ENCODE measurements at places on chromosomes 4 and X.
A peak's percentile ranks its signal among the peaks of the same experiment; 100 is the strongest.

GRCh38 chr4:177737387-177737940 is 295.2 kb upstream of the AGA start:
- DNase-seq = no peak

DNA sequence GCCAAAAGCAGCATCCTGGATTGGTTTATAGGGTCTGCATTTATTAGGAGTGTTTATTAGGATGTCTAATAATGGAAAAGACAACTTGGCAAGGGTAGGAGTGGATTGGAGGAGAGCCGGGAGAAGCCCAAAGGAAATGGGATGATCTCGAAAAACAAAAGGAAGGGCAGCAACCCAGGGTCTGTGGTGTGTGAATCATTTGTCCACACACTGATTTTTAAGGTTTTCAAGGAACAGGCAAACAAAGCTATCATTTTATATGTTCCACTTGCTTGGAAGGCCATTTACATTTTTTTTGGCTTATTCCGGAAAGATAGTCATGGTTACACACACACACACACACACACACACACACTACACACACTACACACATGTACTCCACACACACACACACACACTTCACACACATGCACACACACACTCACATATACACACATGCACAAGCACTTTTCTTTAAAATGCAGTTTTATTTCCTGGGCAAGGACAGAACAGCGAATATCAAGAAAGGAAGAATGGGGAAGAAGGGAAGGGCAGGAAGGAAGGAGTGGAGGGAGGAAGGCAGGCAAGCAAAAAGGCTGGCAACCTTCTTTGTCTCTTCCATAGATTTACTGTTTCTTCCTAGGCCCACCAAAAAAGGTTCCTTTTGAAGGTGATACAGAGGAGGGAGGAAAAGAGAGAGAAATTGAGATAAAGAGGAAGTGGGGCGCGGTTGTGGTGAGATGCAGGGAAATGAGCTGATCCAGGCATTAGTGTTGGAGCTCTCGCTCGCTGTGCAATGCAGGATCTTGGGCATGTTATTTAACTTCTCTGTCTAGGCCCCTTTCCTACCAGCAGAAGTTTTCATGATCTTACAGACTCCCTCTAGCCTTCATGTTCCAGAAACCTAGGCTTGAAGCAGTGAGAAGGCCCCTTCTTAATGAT is 88.6 kb upstream of the MAML3 start:
- no peak for DNase-seq

DNA sequence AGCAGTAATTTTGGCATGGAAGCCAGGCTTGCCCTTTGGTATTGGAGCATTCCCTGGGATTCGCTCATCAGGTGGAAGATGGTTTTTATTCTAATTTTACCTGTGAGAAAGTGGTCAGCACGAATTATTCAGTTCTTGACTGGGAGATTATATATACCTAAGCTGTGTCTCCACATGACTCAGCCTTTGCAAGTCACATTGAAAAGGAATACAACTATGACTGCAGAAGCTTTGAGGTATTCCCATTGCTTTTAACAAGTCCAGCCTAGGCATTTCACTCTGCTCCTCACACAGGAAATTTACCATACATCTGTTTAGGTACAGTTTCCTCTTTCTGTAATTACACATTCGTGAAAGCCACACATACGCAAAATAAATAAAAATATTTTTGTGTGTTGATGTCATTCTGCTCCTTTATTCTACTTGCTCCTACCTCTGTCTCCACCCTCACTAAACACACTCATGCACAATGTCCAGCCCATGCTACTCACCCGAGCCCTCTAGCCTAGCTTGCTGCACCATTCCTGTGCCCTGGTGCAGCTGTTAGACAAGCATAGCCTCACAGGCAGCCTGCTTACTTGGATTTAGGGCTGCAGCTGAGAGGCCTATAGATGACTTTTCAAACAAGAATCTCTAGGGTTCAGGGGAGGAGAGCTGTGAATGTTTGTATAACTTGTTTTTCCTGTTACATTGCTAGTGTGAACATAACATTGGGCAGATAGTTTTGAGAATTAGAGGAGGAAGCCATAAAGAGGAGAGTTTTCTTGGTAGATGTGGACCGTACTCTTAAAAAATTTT is 504.4 kb upstream of the FAT1 start:
- no peak for DNase-seq

GRCh38 chr4:167088115-167088514 is 146.2 kb downstream of the SPOCK3 start:
- no peak for DNase-seq

GRCh38 chr4:87274803-87275202 is 47.9 kb downstream of the HSD17B13 start:
- DNase-seq = no peak

DNA sequence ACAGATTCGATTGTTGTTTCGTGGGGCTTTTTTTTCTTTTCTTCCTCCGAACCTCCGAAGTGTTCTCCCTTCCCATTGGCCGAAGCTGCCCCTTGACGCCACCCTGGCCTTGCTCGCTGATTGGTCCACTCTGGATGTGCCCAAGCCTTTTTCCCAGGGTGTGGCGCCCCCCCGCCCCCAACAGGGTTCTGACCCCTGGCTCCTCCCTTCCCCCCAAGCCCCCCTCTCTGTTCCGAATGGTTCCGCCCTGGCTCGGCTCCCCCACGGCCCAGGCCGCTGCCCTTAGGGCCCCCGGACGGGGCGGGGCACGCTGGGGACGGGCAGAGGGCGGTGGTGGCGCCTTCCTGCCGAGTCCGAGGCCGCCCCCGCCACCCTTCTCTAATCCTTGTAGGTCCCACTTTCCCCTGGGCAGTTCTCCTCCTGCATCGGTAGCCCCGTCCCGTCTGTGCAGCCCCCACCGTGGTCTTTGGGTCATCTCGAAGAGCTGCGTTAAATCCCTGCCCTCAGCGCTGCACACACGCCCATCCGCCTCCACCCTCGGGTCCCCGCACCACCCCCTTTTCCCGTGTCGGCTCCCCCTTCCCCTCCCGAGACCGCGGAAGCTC is 25.5 kb downstream of the UTP14A start:
- peak; percentile 22 for DNase-seq

GRCh38 chr4:185318679-185319078 is 77.0 kb downstream of the LRP2BP start:
- DNase-seq = no peak

- DNase-seq = no peak
These were observed 21.0 kb upstream of the GEMIN8 start for GRCh38 chrX:14050709-14051108.

DNA sequence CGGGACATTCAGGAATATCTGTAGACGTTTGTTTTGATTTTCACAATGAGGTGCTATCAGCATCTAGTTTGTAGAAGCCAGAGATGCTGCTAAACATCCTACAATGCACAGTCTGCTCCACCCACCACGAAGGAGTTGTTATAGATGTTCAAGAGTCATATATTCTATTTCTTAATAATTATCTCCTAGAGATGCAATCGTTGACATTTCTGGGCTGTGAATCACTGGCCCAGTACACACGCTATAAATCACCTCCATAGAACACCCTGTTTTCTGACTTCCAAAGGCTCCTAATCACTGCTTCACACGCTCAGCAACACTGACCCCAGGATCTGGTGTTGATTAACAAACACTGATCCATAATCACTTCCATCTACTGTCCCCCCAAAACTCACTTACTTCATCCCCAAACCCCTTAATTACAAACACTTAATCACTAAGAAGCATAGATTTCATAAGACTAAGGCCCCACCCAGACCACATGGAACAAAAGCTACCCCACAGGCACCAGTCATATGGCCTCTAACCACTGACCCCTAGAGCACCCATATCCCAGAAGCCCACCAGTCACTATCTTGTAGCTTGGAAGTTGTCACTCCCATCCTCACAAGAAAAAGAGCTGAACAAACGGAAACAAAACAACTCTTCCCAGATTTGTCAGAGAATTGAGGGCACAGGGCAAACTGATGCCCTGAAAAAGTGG is 31.7 kb upstream of the ZNF41 start:
- DNase-seq = no peak

GRCh38 chr4:37988670-37989069 is 28.5 kb downstream of the PTTG2 start:
- DNase-seq = no peak

- DNase-seq = no peak
These were observed 29.4 kb downstream of the DTHD1 start for GRCh38 chr4:36310793-36311192.

DNA sequence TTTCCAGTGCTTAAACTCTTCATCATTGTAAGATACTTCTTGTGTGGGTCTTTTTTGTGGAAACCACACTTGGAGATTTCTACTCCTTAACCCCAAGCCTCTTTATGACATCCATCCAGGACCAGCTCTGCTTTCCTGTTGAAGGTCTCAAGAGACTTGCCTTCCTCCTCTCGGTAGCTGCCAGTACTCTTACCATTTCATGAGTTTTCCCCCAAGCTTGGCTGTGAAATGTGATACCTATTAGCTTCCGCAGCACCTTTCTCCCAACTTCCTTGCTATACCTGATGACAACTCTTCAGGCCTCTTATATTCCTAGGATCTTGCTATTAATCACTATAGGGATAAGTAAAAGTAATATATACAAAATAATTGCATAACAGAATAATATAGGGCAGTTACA is 1.9 kb upstream of the DCK start:
- no peak for DNase-seq

DNA sequence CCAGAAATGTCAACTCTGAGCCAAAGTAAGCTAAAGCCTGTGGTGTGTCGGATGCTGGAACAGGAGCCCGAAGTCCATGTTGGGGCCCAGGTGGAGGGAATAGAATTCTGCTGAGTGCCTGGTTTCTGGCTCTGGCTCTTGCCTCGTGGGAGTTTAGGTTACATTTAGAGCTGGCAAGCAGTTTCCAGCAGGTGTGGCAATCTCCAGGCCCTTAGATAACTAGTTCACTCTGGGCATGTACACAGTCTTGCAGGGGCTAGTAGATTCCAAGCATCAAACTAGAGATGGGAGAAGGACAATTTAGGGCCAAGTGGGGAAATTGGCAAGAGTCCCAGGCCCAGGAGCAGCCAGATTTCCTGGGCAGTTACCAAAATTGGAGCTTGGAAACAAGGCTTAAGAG is 56.3 kb upstream of the STOX2 start:
- DNase-seq = no peak

DNA sequence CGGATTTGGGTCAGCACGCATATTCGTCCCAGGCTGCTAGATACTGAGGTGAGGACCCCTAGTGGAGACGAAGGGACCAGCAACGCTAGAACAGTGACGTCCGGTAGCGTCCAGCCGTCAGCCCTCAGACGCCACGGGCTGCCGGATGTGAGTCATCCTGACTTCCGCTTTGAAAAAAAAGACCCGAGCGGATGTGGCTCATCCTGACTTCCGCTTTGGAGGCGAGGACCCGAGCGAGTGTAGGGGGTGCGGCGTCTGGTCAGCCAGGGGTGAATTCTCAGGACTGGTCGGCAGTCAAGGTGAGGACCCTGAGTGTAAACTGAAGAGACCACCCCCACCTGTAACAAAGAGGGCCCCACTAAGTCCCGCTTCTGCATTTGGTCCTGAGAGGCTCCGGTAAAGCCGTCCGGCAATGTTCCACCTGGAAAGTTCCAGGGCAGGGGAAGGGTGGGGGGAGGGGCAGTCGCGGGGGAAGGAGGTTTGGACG is at the start of gene MAGEB2:
Gene MAGEB2 (plus strand): TSS at position 207 of the 487 bp plus-strand sequence. CDS start 3,018 bp downstream, outside the sequence.
- DNase-seq = no peak

GRCh38 chr4:121306931-121307330 is 73.9 kb downstream of the QRFPR start:
- no peak for DNase-seq

- no peak for DNase-seq
These were observed 822.1 kb upstream of the GALNTL6 start for GRCh38 chr4:170990989-170991589.

DNA sequence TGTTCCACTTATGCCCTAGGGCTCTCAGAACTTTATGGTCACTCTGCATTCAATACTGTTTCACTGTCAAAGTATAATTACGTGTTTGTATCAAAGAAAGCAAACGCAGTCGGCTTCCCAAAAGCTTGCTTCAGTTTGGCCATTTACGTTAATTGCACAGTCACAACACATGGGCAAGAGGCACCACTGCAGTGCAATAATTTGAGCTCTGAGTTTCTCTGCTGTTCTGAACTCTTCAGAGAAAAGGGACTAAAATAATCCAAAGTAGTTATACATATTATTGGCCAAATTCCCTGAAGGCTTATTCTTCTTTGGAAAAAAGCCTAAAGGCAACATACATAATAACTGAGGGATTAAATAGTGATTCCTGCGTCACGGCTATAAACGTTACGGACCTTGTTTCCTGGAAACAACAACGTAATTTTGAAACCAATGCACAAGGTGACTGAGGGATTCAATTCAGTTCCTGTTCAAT is 51.3 kb downstream of the RNF150 start:
- no peak for DNase-seq

GRCh38 chrX:8845060-8845459 is 43.9 kb upstream of the FAM9A start:
- no peak for DNase-seq

- DNase-seq = no peak
These were observed 91.2 kb downstream of the LRP2BP start for GRCh38 chr4:185304541-185304940.

DNA sequence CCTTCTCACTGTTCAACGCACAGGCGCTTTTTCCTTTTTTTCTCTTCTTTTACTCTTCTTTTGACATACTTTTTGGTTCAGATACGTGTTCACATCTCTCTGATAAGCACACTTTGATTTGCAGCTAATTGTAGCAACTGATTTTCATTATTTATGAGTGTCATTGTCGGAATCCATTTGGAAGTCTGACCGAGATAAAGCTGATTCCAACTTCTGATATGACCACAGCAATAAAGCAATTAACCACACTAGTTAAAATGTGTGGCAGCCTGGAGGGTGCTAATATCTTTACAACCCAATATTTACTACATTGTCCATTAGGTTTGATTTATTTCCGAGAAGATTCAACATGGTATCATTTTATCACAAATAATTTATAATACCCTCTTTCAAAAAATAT is 101.8 kb downstream of the TENM3 start:
- no peak for DNase-seq

- no peak for DNase-seq
These were observed 147.0 kb downstream of the PACRGL start for GRCh38 chr4:20847124-20847747.

- DNase-seq = no peak
These were observed 23.8 kb upstream of the HPSE start for GRCh38 chr4:83358410-83358809.

DNA sequence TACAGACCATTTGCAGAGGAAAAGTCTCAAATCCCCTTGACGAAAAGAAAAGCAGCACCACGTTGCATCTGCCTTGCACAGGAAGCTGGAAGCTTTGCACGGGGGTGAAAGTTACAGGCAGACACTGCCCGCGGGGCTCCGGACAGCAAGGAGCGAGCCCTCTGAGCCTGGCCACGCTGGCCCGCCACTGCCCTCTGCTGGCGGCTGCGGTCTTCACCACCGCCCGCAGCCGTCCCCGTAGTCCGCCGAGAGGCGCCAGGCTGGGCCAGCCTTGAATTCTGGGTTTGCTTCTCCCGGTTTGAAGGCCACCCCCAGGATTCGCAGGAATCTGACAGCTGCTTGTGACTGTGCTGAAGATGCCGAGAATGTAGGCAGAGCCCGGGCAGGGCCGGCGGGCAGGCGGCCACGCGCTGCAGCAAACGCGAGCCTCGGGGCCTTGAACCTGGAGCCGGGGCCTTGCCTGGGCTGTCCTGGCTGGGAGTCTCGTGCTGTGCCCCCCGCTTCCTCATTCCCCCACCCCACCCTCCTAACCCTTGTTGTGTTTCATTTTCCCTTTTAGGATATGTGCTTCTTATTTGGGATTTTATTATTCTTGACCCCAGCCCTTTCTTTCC is 49.2 kb downstream of the ENPP6 start:
- DNase-seq = peak; percentile 6

Data from stimulated activated CD8-positive, alpha-beta memory T cell treated with anti-CD3 and anti-CD28 coated beads, Interleukin-7, amount 100 ng/mL, for 1 hour (primary cell).